ENCODE measurements at places on chromosomes 7 and 10.

DNA sequence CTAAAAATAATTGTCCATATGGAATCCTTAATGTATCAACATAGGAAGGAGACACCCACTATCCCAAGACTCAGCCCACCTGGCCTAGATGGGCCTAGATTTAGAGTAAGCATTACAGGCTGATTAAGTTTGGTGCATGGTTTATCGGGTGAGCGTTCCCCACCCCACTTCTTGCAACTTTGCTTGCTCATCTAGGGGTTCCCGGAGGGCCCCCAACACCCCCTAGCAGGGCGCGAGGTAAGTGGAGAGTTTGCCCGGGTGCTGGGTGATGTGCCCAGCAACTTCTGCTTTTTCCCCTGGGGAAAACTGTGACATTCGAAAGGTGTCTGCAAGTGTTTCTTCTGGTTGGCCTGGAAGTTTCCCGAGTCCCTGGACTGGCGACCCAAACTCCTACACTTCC is 31.7 kb downstream of the SKIDA1 start:
- no peak for DNase-seq

GRCh38 chr10:113609704-113610108 is 54.1 kb downstream of the NRAP start:
- no peak for DNase-seq

DNA sequence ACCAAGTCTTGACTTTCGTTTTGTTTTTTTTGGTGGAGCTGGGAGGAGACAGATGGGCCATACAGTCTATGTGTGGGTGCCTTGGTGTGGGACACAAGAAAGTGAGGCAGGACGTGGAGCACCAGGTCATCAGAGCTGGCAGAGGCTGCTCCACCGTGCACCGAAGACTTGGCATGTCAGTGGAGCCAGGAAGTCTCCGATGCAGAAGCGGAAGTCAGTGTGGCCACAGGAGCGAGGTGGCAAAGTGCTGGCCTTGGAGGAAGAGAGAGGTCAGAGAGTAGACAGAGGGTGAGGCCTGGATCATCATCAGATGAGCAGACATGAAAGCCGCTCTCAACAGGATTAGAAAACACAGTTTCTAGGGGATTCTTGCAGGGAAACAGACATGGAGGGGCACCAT is 116.8 kb downstream of the MGMT start:
- DNase-seq, result no peak

GRCh38 chr10:67884313-67884841 is at the start of gene SIRT1:
SIRT1 (plus strand) TSS chr10:67884656; CDS start chr10:67884722, 66 bp downstream.
- DNase-seq, result peak; percentile 99

- no peak for DNase-seq
Observed at GRCh38 chr7:7707806-7708205, 10.6 kb downstream of the RPA3 start.

DNA sequence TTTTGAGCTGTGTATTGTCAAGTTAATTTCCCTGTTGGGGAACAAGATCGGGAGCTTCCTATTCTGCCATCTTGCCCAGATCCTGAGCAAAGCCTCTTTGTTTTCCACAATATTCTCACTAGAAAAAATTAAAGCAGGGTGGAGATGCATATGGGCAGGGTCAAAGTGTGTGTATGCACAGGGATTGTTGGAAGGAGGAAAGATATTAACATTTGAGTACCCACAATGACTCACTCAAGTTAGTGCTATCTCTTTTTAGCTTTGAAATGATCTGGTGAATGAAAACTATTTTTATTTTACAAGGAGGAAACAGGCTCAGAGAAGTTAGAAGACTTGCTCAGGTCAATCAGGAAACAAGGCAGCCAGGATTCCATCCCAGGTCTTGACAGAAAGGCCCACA is 6.7 kb upstream of the BTBD16 start:
- no peak for DNase-seq

GRCh38 chr7:125568799-125569198 is 639.2 kb upstream of the POT1 start:
- DNase-seq, result no peak

- no peak for DNase-seq
Observed at GRCh38 chr10:44752451-44753441, 158.4 kb upstream of the TMEM72 start.

- DNase-seq, result no peak
Observed at GRCh38 chr7:117672453-117672852, 192.6 kb downstream of the CFTR start.

DNA sequence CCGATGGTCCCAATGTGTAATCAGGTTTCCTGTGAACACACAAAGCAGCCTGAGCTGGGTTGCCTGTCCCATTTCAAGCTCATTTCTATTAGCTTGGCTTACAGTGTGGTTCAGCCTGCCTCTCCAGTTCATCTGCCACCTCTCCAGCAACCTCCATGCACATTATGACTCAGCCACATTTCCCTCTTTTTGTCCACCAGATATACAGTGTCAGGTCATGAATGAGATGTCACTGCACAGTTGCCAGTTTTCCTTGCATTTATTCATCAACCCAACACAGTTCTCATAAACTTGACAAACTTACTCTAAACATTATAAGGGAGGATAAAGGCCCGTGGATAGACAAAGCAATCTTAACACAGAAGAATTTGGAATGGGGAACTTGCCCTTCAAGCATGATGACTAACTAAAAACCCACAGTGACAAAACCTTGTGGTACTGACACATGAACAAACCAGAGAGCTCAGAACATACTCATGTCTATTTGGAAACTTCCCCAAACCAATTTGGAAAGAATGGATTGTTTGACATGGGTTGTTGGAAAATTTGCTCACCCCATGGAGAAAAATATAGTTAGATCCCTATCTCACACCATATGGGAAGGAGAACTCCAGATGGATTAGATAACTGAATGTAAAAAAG is 2.5 kb upstream of the CFAP58 start:
- peak; percentile 89 for DNase-seq

- no peak for DNase-seq
Observed at GRCh38 chr7:155497149-155497901, 39.4 kb downstream of the EN2 start.

DNA sequence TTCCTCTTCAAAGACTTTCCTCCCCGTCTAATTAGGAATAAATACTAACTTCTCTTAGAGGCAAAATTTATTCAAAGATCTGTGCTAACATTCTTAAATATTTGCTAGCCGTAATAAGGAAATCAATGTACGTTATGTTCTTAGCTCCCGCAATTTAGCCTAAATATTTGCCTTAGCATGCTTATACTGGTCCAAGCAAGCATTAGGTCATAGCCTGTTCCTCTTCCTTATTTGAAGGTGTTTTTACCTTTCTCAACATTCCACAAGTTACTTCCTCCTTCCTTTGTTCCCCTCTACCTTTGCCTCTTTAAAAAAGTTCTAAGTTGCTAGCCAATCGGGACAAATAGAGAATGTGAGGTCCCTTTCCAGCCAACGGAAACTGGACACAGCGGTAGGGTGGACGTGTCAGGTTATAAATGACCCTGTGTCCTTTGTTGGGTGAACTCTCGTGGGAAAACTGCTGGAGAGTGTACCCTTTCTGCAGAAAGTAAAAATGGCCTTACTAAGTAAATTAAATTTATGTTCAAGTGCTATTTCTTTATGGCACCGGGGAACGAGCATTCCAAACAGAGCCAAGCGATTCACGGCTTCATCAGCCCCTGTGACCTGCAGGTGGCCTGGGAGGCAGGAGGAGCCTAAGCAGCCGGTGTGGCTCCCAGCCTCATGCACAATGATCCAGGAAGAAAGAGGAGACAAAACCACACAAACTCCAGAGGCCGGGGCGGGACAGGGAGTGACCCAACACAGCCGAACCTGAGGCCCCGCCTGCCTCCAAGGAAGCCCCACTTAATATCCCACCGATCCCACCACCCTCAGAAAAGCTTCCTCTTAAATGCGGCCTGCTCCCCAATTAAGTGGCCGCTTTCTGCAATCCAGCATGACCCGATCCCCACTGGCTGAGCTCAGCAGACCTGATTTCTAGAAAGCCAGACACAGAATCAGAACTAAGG is 67.0 kb downstream of the ZRANB1 start:
- DNase-seq, result no peak

DNA sequence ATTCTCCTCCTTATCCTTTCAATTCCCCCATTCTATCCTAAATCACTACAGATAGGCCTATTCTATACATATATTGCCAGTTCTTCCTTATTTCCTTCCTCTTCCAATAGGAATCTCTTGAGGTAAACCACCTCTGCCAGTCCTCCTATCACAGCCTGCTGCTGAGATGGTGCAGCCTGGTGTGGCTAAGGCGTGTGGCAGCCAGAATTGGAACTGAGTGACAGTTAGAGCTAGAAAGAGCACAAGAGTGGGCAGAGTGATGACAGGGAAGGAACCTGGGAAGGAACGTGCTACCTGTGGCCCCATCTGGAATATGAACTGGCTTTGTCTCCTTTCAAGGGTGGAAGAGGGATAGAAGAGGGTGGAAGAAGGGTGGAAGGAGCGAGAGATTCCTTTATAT is 187.7 kb downstream of the HECW1 start:
- DNase-seq, result no peak

- no peak for DNase-seq
Observed at GRCh38 chr10:124462348-124462695, 699 bp downstream of the LHPP start.

GRCh38 chr10:73306171-73306708 is 52.4 kb downstream of the CFAP70 start:
- DNase-seq, result no peak

DNA sequence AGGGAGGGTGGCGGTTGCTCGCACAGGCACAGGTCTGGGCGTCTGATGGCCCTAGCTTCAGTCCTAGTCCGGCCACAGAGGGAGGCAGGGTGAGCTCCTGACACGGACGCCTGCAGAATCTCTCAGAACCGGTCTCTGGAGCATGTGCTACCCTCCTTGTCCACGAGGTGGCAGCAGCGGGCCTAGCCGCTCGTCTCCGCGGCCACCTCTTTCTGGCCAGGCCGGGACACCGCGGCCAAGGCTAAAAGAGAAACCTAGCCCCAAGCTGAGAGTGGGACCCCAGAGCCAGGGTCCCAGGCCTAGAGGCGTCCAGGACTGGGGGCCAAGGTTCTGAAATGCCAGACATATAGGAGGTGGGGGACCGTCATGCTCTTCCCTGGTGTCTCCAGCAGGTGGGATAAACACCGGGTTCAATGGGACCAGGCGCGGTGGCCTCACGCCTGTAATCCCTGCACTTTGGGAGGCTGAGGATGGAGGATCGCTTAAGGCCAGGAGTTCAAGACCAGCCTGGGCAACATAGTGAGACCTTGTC is 3.2 kb upstream of the LAT2 start:
- DNase-seq, result peak; percentile 97

DNA sequence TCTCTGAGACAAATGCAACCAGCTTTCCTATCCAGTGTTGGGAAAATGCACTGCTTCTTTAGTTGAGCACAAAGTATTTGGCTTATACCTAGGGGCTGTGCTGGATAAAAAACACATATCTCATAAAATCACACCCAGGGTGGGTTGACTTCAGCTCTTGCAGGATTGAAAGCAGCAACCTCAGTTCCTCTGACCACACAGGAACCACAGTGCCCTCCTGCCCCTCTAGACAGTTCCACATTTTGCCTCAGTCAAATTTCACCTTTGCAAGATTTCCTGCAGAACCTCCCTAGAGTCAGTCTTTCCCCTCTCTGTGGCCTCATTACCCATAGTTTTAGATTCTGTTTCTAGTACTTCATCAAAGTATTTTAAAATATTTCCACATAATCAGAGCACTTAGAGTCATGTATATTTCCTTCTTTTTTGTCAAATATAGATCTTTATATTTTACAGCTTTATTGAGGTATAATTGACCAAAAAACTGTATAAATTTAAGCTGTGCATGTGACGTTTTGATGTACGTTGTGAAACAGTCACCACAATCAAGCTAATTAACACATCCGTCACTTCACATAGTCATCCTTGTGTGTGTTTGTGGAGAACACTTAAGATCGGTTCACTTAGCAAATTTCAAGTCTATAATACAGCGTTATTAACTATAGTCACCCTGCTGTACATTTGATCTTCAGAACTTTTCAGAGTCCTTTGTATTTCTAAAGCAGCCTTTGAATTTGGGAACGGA is 37.0 kb upstream of the EGR2 start:
- no peak for DNase-seq

- peak; percentile 78 for DNase-seq
Observed at GRCh38 chr10:73625004-73625883, 16.0 kb downstream of the MYOZ1 start.

DNA sequence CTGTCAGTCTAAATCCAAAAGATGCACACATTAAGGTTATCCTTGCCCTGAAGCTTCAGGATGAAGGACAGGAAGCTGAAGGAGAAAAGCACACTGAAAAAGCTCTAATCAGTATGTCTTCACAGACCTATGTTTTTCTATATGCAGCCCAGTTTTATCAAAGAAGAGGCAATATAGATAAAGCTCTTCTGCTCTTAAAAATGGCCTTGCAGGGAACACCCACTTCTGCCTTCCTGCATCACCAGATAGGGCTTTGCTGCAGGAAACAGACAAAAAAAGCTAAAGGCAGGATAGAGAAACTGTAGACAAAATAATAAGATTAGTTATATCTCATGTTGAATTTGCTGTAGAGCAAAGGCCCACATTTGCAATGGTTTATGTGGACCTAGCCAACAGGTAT is 14.9 kb upstream of the IFIT1B start:
- DNase-seq, result peak; percentile 73

DNA sequence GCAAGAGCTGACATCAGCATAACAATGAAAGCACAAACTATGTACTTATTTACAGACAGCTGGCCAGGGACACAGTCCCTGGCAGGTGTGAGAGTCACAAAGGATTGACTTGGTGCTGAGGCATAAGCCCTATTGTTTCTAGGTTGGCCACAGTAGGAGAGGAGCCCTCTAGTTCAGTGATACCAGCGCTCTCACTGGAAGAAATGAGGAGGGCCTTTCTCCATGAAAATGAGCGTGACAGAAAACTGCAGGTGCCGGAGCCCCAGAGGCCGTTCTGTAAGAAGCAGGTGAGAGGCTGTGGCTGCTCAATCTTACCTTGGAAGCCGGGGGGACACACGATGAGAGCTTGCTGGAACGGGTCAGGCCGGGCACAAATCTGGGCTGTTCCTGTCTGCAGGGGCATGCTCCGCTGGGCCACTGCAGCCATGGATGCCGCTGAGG is 90.5 kb downstream of the CLEC2L start:
- DNase-seq, result no peak

- DNase-seq, result peak; percentile 60
Observed at GRCh38 chr10:3239066-3239919, 66.7 kb upstream of the PITRM1 start.

- DNase-seq, result no peak
Observed at GRCh38 chr10:86837663-86838062, 81.2 kb downstream of the BMPR1A start.

DNA sequence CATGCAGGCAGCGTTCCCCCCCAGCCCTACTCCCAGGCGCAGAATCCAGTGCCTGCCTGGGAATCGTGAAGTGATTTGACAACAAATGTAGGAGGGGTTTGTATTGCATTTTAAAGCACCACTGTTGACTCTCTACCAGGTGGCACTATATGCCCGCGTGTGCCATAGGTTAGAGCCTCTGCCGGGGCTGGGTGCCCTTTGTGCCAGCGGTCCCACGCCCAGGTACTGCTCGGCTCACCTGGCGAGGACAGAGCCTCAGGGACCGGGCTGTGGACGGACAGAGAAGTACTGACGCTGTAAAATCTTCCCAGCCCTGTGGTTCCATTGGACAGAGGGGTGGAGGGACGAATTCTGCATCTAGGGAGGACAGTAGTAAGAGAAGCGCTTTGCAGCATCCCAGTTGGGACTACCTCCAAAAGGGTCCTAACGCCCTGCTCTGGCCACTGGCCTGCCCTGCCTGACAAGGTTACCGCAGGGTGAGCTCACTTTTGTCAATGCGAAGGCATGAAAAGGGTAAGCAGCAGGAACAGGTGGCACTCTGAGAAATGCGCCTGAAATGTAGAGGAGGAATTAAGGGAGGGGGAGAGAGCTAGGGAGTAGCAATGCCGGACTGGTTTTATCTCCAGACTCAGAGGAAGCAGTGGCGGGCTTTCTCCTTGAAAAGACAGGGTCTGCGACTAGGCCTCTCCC is 788 bp upstream of the CACNA2D1 start:
- DNase-seq, result no peak
